ENCODE measurements at places on chromosomes 6 and 20. TPM values are rescaled to one million over a fixed set of nuclear protein-coding genes. Genes with fewer than 3 reads are reported as not detected.

Gene MTFR2
- not detected for total RNA-seq

Gene FRK
- total RNA-seq = 4.3 TPM

Gene BACH2
- 1.1 TPM for total RNA-seq

Gene BTNL2
- not detected for total RNA-seq

Gene EFCAB8
- not detected for total RNA-seq

Gene POM121L2
- total RNA-seq = not detected

Gene TMX4
- total RNA-seq = 194 TPM

Gene DYNLT2
- 0.81 TPM for total RNA-seq

Gene HRH3
- total RNA-seq = not detected

Gene TJAP1
- 19.9 TPM for total RNA-seq

Gene DEFB132
- not detected for total RNA-seq

Gene PAX1
- not detected for total RNA-seq

Gene RIMS1
- 0.25 TPM for total RNA-seq

Gene BEND3
- total RNA-seq = 1.0 TPM

Gene KIF6
- total RNA-seq = 0.29 TPM

Gene ACTL10
- total RNA-seq = 0.31 TPM

Gene SLC22A2
- total RNA-seq = not detected

Gene PARD6B
- 3.3 TPM for total RNA-seq

Gene MOXD1
- total RNA-seq = 2.1 TPM

Gene RIPOR2
- total RNA-seq = 2.1 TPM

Gene IRF4
- total RNA-seq = 0.46 TPM

Gene APCDD1L
- total RNA-seq = 0.65 TPM

Gene OR2H1
- total RNA-seq = not detected

Gene SLC35D3
- total RNA-seq = not detected

Gene SDCBP2
- 1.9 TPM for total RNA-seq

Gene DDAH2
- total RNA-seq = 51.9 TPM

Gene TXLNB
- 112 TPM for total RNA-seq

Gene GABRR1
- not detected for total RNA-seq

Gene KCNQ2
- total RNA-seq = 1.1 TPM

Gene KIF25
- 0.29 TPM for total RNA-seq

Gene BMP7
- total RNA-seq = 39.4 TPM

Gene CALHM4
- not detected for total RNA-seq

Gene SIRPD
- total RNA-seq = not detected

Gene CSE1L
- total RNA-seq = 31.4 TPM

Gene TDRD6
- total RNA-seq = 1.2 TPM

Gene ZNF165
- total RNA-seq = 0.54 TPM

Gene ZSWIM3
- 3.3 TPM for total RNA-seq

Gene PRPH2
- total RNA-seq = 1.9 TPM

Gene MEP1A
- not detected for total RNA-seq

Gene PROKR2
- not detected for total RNA-seq

Gene MUC21
- total RNA-seq = not detected

Gene RRBP1
- total RNA-seq = 58.5 TPM

Gene CFB
- total RNA-seq = 19.8 TPM

Gene TNFRSF6B
- total RNA-seq = not detected

Measured in right cardiac atrium (tissue), 5 donors.